ENCODE measurements at places on chromosomes 5 and 9. TPM values are rescaled to one million over a fixed set of nuclear protein-coding genes. Genes with fewer than 3 reads are reported as not detected.

The BNC2 gene
- 4.7 TPM for polyA plus RNA-seq

The NR5A1 gene
- polyA plus RNA-seq: not detected

The CSF1R gene
- polyA plus RNA-seq: 4.5 TPM

The TMEM252 gene
- polyA plus RNA-seq: 0.16 TPM

The IFNB1 gene
- not detected for polyA plus RNA-seq

The WWC1 gene
- polyA plus RNA-seq: 0.45 TPM

The PCDHGB7 gene
- polyA plus RNA-seq: 3.5 TPM

The CDH10 gene
- 0.97 TPM for polyA plus RNA-seq

The SV2C gene
- 0.02 TPM for polyA plus RNA-seq

The ZNF622 gene
- 44.6 TPM for polyA plus RNA-seq

The IFNA13 gene
- polyA plus RNA-seq: not detected

The FABP6 gene
- polyA plus RNA-seq: 0.68 TPM

The LHX2 gene
- 0.07 TPM for polyA plus RNA-seq

All from right cardiac atrium (tissue), 5 donors.